ENCODE measurements at places on chromosomes 5 and 9.

GRCh38 chr5:89847743-89848142 lies 561.8 kb downstream of the CETN3 start:
- no peak for DNase-seq

- no peak for DNase-seq
These were observed 16.9 kb upstream of the LECT2 start for GRCh38 chr5:135971701-135972100.

GRCh38 chr9:129838707-129839259 lies 3.5 kb downstream of the USP20 start:
- DNase-seq = no peak

GRCh38 chr5:136202469-136203205 lies 9.7 kb upstream of the SMIM32 start:
- DNase-seq = no peak

- no peak for DNase-seq
These were observed 16.6 kb downstream of the ALDH1A1 start for GRCh38 chr9:72936266-72936665.

GRCh38 chr9:131715906-131716305 lies 24.0 kb downstream of the RAPGEF1 start:
- no peak for DNase-seq

GRCh38 chr9:76136986-76137385 lies 246.5 kb downstream of the PCSK5 start:
- DNase-seq = no peak
